ENCODE measurements at places on chromosomes 1 and 21. TPM values are rescaled to one million over a fixed set of nuclear protein-coding genes. Genes with fewer than 3 reads are reported as not detected.
A peak's percentile ranks its signal among the peaks of the same experiment; 100 is the strongest.

RAB3B gene
- 3.9 TPM for total RNA-seq

CFAP126 gene
- not detected for total RNA-seq

- H3K27me3 ChIP-seq = no peaks in the 10 kb centered on the region
- H3K4me1 ChIP-seq = no peaks in the 10 kb centered on the region
- no peak overlapping the region for H3K4me3 ChIP-seq
- H3K27ac ChIP-seq = peak overlapping the region; percentile 54
- DNase-seq = no peak
Measured at GRCh38 chr1:169271098-169271497, 96.5 kb downstream of the NME7 start.

TTC34 gene
- 0.16 TPM for total RNA-seq

DNA sequence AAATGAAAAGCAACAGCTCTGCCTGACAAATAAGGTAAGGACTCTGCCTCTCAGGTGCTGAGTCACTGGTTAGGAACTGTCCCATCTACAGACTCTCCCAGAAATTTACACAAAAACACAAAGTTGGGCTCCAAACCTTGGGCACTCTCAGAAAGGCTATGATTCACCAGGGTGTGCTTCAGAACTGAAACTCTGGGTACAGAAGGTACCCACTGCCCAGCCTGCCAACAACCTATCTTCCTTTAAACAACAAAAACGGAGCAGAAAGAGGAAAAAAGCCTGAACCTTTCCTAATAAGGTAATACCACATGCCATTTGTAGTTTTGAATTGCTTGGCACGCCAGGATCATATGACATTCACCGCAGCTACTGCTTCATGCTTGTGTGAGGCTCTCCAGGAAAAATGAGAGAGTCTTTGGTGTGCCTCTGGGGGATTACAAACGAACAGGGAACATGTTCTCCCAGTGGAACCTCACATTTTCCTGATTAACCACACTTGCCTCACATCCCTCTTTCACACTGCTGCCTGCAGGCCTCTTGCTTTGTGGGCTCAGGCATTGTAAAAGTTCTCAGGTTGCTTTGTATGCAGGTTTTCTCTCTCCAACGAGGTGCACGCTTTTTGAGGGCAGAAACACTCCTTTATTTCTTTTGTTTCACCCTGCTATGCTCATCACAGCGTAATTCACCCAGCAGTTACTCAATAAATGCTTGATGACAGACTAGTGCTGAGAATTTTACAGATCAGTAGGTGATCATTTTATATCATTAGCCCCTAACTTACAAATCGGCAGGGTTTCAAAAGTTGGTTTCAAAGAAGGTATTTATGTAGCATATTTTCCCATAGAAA is 65.1 kb downstream of the GADD45A start:
- no peak for DNase-seq
- no peaks in the 10 kb centered on the region for H3K27me3 ChIP-seq
- peaks cover 62% of the 10 kb centered on the region for H3K4me1 ChIP-seq

DNA sequence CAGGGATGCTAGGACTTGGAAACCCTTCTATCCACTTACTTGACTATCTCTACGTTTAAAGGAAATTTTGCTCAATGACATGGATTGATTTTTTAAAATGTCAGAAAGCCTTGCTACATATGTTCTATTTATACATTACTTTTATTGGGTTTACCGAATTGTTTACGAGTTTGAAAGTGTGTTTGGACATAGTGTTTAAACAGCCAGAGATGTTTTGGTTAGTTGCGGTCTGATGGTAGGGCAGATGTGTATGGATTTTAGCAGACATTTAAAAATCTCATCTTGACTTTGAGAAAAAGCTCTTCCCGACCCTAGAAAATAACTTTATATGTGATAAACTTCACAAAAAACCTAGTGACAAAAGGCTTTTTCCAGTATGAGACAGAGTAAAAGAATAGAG is 513.7 kb downstream of the PLA2G4A start:
- no peaks in the 10 kb centered on the region for H3K36me3 ChIP-seq
- no peak for DNase-seq
- H3K4me1 ChIP-seq = no peaks in the 10 kb centered on the region
- no peak overlapping the region for H3K27ac ChIP-seq

DNA sequence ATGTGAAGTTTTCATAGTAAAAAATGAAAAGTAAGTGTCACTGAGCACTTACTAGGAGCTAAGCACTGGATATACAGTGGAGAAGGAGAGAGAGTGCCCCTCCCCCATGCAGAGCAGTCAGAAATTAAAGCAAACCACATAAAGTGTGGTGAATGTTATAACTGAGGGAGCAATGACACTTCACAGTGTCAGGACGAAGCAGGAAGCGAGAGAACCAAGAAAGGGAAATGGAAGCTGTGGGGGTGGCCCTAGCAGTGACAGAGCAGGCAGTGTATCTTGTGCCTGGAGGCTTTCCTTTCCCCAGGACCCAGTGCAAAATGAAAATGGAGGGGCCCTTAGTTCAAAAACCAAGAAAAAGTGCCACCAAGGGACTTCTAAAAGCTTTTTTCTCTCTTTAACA is 21.5 kb upstream of the RCAN3 start:
- no peak for DNase-seq
- no peak overlapping the region for H3K4me3 ChIP-seq
- no peaks in the 10 kb centered on the region for H3K36me3 ChIP-seq
- no peak overlapping the region for H3K27ac ChIP-seq

LHX4 gene
- not detected for total RNA-seq

AMY2A gene
- not detected for total RNA-seq

KLF17 gene
- 0.68 TPM for total RNA-seq

DDR2 gene
- total RNA-seq = 229 TPM

DNA sequence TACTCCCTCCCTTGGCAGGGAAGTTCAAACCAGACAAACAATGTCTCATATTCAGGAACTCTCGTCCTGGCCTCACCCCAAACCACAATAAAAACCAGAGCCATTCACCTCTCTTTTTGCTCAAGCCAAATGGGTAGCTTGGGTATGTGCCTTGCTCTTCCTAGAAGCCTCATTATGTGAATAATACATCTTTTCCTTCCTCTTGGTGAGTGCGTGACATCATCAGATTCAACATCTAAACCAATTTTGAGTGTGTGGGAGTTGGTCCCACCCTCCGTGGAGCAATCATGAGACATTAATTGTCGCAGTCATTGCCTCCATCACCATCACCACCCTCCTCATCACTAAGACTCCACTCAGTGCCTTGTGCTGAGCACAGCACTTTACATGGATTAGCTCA is 482.9 kb downstream of the PTPRU start:
- no peak overlapping the region for H3K4me3 ChIP-seq
- no peak overlapping the region for H3K27ac ChIP-seq
- no peak for DNase-seq
- H3K27me3 ChIP-seq = no peaks in the 10 kb centered on the region
- H3K36me3 ChIP-seq = no peaks in the 10 kb centered on the region

All from sigmoid colon (tissue), 7 donors.